ENCODE measurements at places on chromosomes 16 and 17.
A peak's percentile ranks its signal among the peaks of the same experiment; 100 is the strongest.

DNA sequence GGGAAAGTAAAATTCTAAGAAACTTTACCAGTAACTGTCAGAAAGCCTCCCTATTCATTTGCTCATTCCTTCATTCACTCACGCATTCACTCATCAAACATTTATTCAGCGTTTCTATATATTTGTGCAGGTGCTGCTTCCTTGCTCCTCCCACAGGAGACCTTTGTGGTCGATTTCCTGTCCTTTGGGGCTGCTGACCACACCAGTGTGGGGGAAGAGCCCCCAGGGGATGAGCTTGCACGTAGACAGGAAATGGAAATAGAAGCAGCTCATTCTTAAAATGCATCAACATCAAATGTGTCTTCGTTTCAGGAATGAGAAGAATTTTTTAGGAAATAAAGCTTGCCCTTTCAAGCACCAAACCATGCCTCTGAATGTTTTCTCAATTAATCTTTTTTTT is 9.6 kb downstream of the PIK3R6 start:
- DNase-seq, result peak; percentile 22

- no peak for DNase-seq
Measured at GRCh38 chr16:50463581-50464324, 84.4 kb upstream of the NKD1 start.

GRCh38 chr17:56593086-56593645 is 333 bp upstream of the NOG start:
- DNase-seq, result peak; percentile 47

DNA sequence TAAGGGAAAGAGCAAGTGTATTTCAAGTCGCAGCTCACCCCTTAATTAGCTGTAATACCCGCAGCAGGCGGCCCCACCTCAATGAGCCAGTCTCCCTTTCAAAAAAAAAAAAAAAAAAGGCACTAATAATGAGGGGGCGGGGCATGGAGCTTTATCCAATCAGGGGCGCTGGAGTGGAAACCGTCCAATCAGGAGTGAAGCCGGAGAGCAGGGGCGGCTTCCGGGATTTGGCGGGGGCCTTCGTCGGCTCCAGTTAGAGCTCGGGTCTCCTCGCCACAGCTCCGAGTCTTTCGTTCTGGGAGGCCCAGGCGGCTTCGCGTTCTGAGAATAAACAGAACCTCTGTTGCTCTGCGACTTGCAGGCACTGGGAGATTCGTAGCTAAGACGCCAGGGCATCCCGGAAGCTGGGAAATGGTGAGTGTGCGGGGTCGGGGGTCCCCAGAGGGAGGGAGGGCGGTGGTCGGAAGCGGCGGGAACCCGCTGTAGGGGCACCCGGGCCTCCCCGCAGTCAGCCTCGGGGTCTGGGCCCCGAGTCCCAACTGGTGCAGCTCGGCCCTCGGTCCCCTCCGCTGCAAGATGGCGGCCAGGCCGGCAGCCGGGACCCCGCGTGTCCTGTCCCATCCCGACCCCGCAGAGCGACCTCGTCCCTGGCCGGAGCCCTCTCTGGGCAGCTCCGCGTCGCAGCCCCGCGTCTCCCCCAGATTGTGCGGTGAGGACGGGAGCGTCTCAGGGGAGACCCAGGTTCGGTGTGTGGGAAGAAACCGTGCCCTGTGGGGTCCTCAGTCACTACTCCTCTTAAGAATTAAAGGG is at the start of gene ZNF267:
ZNF267 (plus strand) TSS at position 252 of the 810 bp plus-strand sequence; CDS start at position 412, 160 bp downstream.
- DNase-seq, result peak; percentile 91

GRCh38 chr16:35734728-35735402 is 2275.5 kb downstream of the TP53TG3F start:
- no peak for DNase-seq

DNA sequence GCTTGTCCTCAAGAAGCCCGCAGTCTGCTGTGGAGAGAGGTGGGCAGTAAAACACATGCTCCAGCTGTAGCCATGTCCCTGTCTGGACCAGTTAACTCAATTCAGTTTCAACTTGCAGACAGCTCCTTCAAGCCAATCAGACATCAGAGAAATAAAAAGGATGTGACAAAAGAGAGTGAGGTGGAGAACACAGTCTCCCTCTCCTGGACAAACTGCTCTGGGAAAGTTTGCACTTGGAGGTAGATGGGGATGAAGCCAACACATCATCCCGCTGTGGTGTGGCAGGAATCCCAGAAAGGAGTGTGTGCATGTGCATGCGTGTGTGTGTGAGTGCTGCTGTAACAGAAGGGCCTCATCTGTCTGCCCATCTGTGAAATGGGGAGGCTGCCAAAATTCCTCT is 358.6 kb upstream of the ASIC2 start:
- no peak for DNase-seq

DNA sequence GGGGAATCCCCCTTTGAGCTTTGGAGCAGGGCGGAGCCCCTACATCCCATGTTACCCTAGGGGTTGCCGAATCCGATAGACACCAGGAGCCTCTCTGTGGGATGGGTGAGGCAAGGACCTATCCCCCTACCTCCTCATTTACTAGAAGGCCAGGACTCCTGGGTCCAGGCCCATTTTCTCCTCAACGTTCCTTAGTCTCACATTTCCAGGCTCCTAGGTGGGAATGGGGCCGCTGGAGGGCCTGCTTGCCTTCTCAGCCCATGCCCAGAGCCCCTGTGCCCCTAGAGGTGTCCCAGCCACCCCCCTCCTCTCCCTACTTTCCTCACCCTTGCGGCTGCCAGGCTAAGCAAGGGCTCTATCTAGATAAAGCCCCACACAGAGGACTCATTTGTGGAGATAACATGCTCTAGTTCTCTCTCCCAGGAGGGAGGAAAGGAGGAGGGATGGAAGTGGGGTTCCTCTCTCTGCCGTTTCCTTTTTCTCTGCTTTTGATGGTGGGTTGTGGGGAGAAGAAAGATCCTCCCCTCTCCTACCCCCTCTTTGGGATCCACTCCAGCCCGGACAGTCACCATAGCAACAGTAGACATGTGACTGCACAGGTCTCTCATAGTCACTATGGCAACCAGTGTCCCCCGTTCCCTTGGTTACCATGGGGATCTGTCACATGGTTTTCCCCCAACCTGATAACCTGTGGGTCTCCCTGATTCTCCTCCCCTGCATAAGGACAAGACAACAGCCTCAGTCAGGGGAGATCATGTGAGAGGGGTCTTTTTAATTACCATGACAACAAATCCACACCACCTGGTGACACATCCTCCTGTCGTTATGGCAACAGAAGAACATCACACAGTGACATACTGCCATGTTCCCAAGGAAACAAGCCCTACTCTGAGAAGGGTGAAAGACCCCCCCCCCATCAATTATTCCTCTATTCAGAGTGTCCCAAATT is 5.2 kb downstream of the CACNA1G start:
- peak; percentile 83 for DNase-seq

GRCh38 chr17:2693561-2694380 is 17.8 kb downstream of the CLUH start:
- no peak for DNase-seq

GRCh38 chr16:81018496-81018895 is 11.5 kb downstream of the CENPN start:
- peak; percentile 86 for DNase-seq

DNA sequence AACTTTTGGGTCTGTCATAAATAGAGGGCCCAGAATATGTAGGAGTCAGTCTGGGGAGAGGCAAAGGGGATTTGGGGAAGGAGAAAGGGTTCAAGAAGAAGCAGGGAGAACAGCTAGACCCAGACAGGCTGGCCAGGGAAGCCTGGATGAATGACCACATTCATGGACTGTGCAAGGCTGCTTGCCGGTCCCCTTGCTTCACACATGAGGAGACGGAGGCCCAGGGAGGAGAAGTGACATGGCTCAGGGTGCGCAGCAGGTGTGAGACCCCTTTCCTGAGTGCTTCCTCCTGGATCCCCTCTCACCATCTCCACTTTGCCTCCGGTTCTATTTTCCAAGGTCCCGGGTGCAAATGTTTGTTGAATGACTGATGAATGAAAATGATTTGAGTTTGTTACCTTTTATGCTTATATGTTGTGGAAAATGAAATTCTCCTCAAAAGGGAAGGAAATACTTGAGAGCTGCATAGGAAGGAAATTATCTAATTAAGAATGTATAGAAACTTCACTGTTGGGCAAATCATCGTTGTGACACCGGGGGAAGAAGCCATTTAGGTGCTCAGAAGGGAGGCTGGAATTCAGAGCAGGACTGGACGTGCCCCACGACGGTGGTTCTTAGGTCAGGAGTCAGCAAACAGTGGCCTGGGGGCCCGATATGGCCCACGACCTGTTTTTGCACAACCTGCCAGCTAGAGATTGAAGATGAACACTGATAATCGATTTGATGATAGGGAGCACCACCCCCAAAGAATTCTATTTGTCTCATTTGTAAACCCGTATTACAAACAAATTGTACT is 559 bp downstream of the ITGAM start:
- DNase-seq, result no peak

DNA sequence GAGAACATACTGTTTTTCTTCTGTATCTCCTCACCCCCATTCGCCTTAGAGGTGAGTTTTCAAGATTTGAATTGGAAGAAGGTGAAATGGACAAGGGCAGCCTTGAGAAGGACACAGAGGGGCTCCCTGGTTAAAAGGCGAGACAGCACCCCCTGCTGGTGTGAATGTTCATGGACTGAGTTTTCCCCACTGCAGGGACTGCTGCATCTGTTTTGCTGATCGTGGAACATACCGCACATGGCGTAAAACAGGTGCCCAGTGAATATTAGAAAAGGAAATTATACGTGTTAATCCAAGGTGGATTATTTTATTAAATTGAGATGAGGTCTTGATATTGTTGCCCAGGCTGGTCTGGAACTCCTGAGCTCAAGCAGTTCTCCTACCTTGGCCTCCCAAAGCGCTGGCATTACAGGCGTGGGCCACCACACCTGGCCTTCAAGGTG is 54.5 kb downstream of the NDE1 start:
- DNase-seq, result peak; percentile 70

DNA sequence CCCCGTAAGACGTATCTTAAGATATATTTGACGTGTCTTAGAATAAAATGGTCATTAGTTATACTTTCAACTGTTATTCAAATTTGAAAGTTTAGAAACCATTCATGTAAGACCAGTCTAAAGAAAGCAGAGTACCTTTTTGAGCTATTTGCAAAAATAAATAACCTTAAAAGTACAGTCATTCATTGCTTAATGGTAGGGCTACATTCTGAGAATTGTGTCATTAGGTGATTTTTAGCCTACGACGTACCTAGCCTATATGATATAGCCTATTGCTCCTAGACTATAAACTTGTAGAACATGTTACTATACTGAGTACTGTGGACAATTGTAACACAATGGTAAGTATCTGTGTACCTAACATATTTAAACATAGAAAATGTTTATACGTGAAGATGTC is 139.2 kb downstream of the PHKB start:
- DNase-seq, result no peak

GRCh38 chr16:31148281-31148728 is 1.6 kb downstream of the PRSS36 start:
- no peak for DNase-seq

DNA sequence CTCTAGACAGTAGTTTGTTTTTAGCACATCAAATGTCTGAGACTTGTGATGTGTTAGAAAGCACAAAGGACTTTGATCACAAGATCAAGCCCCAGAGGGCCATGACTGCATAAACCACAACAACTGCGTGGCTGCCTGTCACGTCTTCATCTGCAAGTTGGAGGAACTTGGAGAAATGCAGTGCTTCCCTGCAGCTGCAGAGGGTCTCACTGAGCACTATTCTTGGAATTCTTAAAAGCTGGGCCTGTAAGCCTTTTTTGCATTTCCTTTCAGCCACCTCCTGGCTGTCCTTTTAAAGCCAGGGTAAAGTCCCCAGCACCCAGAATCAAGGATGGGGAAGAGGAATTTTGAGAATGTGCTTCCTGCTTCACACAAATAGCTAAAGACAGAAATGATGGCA is 431.3 kb downstream of the MAF start:
- no peak for DNase-seq

GRCh38 chr16:642189-643049 is 791 bp downstream of the MCRIP2 start:
- no peak for DNase-seq

GRCh38 chr17:49379926-49380325 is 17.9 kb upstream of the ZNF652 start:
- DNase-seq, result no peak

GRCh38 chr17:17001076-17001777 is 29.3 kb upstream of the TNFRSF13B start:
- DNase-seq, result no peak

GRCh38 chr16:67198238-67198734 is 645 bp upstream of the ELMO3 start:
- no peak for DNase-seq

DNA sequence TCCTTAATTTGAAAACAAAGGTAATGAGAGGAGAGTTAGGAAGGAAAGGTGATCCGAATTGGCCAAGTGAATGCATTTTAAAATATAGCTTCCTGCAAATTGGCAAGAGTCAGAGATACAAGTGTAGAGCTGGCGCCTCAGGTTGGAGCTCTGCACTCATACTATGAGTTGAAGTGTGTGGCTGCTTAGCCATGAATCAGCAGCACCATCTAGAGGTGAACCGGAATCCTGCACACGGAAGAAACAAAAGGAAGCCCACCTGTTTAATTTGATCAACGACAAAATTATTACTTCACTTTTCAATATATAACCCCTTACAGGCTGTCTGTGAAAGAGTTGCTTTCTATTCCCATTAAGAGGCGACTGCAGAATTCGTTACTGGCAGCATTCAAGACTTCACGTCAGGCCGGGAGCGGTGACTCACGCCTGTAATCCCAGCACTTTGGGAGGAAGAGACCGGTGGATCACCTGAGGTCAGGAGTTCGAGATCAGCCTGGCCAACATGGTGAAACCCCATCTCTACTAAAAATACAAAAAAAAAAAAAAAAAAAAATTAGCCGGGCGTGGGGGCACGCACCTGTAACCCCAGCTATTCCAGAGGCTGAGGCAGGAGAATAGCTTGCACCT is 1253.7 kb upstream of the CDH8 start:
- DNase-seq, result peak; percentile 54

DNA sequence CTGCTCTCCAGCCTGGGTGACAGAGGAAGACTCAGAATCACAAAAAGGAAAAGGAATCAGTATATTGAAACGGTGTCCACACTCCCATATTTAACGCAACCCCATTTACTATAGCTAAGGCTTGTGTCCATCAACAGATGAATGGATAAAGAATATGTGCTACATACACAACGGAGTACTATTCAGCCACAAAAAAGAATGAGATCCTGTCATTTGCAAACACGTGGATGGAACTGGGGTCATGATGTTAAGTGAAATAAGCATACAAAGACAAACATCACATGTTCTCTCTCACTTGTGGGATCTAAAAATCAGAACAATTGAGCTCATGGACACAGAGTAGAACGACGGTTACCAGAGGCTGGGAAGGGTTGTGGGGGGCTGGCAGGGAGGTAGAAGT is 55.1 kb downstream of the ZNF778 start:
- no peak for DNase-seq
